ENCODE measurements at places on chromosomes 1 and 21.

DNA sequence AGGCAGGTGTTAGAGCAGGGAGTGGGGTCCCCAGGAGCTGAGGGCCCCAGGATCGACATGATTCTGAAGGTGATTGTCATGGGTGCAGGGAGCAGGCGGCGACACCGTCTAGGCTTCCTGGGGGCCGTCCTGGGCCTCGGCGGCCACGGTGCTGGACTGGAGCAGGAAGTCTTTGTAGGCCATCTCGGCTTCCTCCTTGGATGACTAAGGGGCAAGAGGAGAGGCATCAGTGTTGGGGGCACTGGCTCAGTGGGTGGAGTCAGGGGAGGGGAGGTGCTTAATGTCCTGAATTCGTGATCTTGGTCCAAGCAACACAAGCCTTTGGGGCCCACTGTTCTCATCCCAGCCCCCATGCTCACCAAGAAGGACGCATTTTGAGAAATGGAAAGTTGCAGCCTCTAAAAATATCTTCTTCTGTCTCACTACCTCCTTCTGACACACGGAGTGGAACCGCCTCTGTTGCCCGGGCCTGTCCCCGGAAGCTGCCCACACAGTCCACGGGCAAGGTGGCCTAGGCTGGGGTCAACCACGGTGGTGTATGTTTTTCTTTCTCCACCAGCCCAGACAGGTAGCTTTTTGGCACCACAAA is 8.6 kb upstream of the FCMR start:
- no peak for DNase-seq

DNA sequence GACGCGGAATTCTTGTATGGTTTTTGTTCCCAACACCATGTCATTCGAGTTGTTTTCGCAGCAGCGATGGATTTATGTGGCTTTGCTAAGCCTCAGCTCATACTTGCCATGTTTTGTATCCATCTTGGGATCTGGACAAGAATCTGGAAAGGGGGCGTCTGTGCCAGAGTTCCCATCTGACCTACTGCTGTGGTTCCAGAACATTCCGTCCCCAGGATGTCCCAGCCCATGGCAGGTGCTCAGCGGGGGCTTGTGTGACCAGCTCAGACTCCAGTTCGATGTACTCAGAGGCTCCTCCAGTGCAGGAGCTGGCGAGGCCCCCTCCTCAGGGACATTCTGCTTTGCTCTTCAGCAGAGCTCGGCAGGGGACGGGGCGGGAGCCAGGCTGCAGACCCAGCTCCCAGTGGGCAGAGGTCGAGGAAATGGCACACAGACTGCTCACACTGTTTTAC is 24.0 kb upstream of the ADARB1 start:
- no peak for DNase-seq

GRCh38 chr1:41633764-41634163 is 149.3 kb upstream of the EDN2 start:
- no peak for DNase-seq

DNA sequence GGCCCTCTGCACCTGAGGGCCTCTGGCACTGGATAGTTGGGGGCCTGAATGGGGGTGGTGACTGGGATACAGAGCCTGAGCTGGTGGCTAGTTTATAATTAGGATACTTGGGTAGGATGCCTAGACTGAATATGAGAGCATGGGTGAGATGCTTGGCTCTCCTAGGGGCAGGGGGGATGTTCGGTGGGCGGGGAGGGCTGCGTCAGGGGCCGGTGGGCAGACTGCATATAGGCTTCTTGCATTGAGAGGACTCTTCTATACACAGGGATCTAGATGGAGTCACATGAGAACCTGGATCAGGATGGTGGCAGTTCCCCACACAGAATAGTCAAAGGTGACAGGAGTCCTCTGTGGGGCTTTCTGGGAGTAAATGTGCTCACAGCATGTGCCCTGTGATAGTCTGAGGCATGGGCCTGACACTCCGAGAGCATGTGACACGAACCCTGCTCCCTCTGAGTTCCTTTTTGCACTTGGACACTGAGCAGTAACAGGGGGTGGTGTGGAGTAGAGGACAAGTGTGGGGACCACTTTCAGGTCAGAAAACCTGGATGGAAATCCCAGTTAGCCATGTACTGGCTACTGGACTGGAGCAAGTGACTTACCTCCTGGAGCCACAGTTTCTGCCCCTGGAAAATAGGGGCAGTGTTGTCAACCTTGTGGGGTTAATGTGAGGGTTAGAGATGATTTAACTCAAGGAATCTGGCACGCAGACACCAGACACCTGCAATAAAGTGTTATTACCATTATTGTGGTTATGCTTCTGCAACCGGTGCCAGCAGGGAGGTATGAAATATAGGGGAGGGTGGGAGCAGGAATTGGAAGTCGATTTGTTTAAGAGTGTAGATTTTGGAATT is 2.2 kb downstream of the MAP7D1 start:
- no peak for DNase-seq

DNA sequence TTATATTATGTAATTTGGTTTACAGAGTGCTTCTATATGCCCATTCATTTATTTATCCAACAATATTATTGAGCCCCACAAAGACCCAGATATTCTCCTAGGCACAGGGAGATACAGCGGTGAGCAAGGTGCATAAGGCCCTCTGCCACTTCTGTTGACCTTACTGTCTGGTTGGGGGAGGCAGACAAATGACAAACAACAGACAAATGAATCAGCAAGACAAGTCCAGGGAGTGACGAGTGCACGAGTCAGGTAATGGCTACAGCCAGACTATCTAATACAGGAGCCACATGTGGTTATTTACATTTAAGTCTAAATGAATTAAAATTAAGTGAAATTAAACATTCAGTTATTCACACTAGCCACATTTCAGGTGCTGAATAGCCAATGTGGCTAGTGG is 22.0 kb upstream of the BCAR3 start:
- no peak for DNase-seq

DNA sequence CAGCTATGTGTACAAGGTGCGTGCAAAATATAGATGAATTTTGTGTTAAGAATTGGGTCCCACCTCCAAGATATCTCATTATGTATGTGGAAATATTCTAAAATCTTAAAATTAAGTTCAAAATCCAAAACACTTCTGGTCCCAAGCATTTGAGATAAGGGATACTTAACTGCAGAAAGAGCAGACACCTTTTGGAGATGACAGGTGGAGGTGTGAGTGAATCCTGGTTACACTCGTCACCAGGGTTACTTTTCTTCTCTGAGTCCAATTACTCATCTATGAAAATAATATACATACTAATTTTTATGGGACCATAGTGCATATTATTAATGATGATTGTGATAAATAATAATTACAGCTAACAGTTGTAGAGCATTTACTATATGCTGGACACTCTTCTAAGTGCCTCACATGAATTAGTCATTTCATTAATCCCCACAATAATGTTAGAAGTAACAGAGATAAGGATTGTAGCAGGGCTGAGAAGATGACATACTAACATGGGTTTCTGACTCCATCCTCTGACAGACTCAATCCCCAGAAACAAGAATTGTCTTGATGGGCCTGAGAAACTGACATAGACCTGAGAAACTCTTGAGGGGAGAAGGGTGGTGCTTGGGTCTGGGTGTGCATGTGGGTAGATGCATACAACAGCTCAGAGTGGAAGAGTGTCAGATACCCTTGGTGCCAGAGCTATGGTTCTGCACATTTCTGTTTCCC is 8.3 kb upstream of the FASLG start:
- DNase-seq = no peak

- DNase-seq = no peak
Observed at GRCh38 chr21:27306791-27307775, 340.2 kb upstream of the ADAMTS5 start.

GRCh38 chr1:46772571-46772970 is 26.3 kb upstream of the CYP4B1 start:
- no peak for DNase-seq

DNA sequence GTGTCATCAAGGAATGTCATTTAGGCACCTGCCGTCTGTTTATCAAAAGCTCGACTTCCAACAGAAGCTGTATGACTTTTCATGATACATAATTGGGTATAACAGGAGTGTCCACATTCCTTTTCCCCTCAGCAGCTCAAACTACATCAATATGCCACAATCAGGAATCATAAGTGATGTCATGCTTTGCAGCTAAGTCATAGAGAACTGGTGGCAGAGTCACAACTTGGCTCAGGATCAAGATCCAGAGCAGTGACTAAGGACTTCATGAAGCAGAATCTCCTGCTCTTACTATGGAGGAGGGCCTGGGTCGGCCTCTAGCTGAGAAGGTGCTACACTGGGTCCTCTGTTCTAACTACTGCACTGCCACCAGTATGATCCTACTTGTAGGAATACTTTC is 36.5 kb upstream of the AGBL4 start:
- no peak for DNase-seq

DNA sequence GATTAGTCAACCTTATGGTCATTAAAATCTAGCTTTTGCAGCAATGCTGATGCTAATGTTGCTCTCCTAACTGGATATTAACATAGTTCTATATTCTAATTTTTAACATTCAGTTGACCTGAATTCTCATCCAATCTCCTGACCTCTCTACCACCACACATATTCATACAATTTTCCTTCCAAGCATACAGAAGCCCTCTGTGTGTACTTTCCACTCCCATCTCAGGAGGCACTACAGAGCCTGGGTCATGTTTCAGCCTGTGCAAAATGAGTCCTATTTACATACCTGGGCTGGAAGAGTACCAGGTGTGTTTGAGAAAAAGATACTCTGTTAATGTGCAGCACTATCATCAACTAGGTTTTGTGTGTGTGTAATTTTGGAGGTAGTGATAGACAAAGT is 486.3 kb downstream of the NEGR1 start:
- no peak for DNase-seq

GRCh38 chr1:180842052-180842451 is 70.6 kb upstream of the KIAA1614 start:
- DNase-seq = no peak

DNA sequence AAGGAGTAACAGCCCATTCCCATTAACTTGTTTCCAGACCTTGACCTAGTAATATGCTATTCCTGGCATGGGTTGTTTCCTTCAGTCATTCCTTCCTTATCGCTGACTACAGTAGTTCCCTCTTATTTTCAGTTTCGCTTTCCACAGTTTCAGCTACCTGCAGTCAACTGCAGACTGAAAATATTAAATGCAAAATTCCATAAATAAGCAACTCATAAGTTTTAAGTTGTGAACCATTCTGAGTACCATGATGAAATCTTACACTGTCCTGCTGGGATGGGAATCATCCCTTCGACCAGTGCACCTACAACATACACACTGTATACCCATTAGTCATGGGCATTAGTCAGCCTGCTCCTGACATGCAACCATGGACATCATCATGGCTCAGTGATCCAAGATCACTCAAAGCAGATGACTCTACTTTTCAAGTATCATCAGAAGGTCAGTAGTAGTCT is 66.7 kb downstream of the CCDC30 start:
- no peak for DNase-seq

GRCh38 chr21:33948096-33948950 is 32.7 kb upstream of the ATP5PO start:
- DNase-seq = peak; percentile 95

- DNase-seq = no peak
Observed at GRCh38 chr1:159554696-159555095, 18.9 kb upstream of the OR10J5 start.

DNA sequence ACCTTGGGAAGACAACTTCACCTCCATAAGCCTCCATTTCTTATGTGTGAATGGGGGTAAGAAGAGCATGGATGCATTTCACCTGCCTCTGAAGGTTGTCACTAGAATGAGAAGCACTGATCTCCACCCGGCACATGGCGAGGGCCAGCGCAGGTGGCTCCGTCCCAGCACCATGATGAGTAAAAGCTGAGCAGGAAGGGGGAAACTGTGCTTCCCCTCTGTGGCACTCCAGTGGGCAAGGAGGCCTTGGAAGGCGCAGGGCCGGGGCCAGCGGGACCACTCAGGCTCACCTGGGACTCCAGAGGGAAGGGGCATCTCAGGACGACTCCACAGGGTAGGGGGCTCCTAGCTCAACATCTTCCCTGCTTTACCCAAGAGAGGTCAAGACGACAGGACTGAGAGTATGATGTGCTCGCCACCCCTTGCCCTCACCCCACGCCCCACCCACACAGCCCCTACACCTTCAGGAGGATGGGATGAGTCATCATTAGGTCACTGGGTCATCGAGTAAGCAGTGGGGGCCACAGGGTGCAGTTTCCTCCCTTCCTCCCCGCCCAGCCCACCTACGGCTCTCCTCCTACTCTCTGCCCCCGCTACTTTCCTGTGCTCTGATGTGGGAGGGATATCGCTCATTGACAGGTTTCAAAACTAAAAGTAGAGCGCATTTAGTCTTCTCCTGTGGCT is 112.1 kb downstream of the HIVEP3 start:
- peak; percentile 59 for DNase-seq

GRCh38 chr1:227449741-227450441 is 113.5 kb upstream of the ZNF678 start:
- DNase-seq = no peak

GRCh38 chr1:192158181-192158580 is at the start of gene RGS18:
TSS of gene RGS18 (plus strand) at chr1:192158462. CDS start at chr1:192158638, 176 bp downstream.
- no peak for DNase-seq

- no peak for DNase-seq
Observed at GRCh38 chr21:31460980-31461379, 116.9 kb upstream of the TIAM1 start.

GRCh38 chr1:5898266-5898665 is 94.0 kb downstream of the NPHP4 start:
- no peak for DNase-seq

GRCh38 chr1:154982341-154982740 is 803 bp upstream of the FLAD1 start:
- no peak for DNase-seq

DNA sequence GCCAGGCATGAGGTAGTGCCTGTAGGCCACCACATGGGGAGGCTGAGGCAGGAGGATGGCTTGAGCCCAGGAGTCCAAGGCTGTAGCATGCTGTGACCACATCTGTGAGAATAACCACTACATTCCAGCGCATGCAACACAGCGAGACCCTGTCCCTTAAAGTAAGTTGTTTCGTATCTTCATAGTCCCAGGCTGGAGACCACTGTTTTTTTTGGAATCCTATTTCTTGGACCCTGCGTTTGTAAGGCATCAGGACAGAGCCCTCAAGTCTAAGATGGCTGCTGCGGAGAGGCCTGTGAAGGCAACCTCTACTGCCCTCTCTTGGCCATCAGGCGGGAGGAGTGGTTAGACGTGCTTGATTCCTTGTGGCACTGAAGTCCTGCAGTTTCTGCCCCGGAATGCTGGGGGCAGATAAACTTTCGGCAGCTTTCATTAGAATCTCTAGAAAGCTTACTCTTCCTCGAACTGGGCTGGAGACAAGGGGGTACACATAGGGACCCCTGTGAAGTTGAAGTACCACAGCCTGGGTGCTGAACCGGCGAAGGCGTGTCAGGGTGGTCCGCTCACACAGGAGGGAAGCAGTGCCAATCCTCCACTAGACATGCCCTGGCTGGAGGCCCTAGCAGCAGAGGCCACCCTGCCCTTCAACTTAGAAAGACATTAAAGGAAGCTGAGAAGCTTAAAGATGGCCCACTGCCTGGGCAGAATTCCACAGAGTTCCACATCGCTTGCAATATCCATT is 36.6 kb downstream of the RABIF start:
- DNase-seq = peak; percentile 47

DNA sequence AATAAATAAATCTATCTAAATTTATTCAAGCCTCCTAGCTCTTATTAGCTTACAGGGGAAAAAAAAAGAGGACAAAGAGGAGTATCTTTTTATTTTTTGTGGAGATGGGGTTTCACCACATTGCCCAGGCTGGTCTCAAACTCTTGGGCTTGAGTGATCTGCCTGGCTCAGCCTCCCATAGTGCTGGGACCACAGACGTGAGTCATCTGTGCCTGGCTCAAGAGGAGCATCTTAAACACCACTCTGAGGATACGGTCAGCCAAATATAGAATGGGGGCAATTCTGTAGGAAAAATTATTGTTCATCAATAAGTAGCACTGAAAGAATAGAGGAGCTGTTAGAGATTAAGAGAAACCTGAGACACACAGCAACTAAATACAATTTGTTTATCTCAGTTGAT is 24.1 kb downstream of the SLC45A3 start:
- DNase-seq = no peak
